ENCODE measurements at places on chromosomes 3 and 15. TPM values are rescaled to one million over a fixed set of nuclear protein-coding genes. Genes with fewer than 3 reads are reported as not detected.

The SEC11A gene
- total RNA-seq = 89.3 TPM

The AMIGO3 gene
- 2.1 TPM for total RNA-seq

GRCh38 chr15:33443708-33444107 is 132.9 kb downstream of the RYR3 start:
- H3K36me3 ChIP-seq = no peaks in the 10 kb centered on the region
- no peak overlapping the region for H3K27ac ChIP-seq
- no peak overlapping the region for H3K4me3 ChIP-seq
- no peaks in the 10 kb centered on the region for H3K4me1 ChIP-seq

- H3K4me1 ChIP-seq = peaks cover 25% of the 10 kb centered on the region
- H3K36me3 ChIP-seq = no peaks in the 10 kb centered on the region
- no peak overlapping the region for H3K4me3 ChIP-seq
- DNase-seq = no peak
- no peak overlapping the region for H3K27ac ChIP-seq
These were observed 2.7 kb downstream of the TYRO3 start for GRCh38 chr15:41561777-41562145.

GRCh38 chr15:34665498-34666116 is 82.2 kb upstream of the GOLGA8B start:
- no peaks in the 10 kb centered on the region for H3K4me1 ChIP-seq
- no peak overlapping the region for H3K4me3 ChIP-seq
- DNase-seq = no peak
- H3K27ac ChIP-seq = no peak overlapping the region

The CFAP44 gene
- 14.8 TPM for total RNA-seq

DNA sequence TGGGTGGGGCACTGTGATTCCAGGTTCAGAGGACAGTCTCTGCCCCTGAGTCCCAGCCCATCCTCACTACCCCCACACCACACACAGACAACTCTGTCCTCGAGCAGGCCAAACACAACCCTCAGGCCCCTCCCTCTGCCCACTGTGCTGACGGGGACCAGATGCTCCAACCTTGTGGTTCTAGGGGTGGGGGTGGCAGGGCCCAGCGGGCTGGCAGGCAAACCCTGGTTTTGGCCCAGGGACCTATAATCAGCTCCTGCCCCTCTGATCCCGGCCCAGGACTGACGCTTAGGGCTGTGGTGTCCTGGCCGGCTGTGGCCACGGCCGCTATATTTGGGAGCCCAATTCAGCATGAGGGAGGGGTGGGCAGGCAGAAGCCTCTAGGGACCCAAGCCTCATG is 5.0 kb upstream of the MYL3 start:
- no peaks in the 10 kb centered on the region for H3K27me3 ChIP-seq
- no peaks in the 10 kb centered on the region for H3K36me3 ChIP-seq
- peaks cover 17% of the 10 kb centered on the region for H3K4me1 ChIP-seq
- peak overlapping the region; percentile 19 for H3K27ac ChIP-seq
- DNase-seq = no peak
- H3K4me3 ChIP-seq = no peak overlapping the region

The COL6A5 gene
- not detected for total RNA-seq

The STXBP5L gene
- 0.78 TPM for total RNA-seq

- no peaks in the 10 kb centered on the region for H3K36me3 ChIP-seq
- H3K27me3 ChIP-seq = no peaks in the 10 kb centered on the region
- no peak overlapping the region for H3K27ac ChIP-seq
- H3K4me1 ChIP-seq = no peaks in the 10 kb centered on the region
- DNase-seq = no peak
These were observed 228.4 kb downstream of the MAGI1 start for GRCh38 chr3:65810302-65810701.

DNA sequence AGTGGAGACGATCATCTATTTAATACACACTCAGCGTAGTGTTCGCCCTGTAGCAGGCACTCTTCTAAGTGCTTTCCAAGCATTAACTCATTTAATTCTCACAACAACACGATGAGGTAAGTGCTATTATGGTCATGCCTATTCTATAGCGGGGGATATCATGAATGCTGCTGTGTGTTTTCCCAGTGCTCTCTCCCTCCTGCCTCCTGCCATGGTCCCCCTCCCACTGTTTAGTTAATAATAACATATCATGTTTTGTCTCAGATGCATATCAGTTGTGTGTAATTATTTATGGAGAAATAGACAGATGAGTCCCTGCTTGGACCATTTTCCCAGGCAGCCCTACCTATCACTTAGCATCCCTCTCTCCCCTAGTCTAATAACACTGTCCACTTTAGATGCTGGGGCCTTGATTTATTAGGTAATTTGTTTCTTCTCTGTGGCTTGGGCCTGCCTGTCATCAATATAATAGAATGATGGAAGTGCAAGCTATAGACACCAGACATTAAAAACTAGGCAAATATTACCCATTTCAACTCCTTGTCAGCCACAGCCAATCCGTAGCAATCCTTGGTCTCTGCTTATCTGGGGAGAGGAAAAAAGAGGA is 122.9 kb upstream of the TLE3 start:
- no peak overlapping the region for H3K4me3 ChIP-seq
- H3K36me3 ChIP-seq = no peaks in the 10 kb centered on the region
- H3K27me3 ChIP-seq = no peaks in the 10 kb centered on the region

The PLA2G4D gene
- total RNA-seq = not detected

DNA sequence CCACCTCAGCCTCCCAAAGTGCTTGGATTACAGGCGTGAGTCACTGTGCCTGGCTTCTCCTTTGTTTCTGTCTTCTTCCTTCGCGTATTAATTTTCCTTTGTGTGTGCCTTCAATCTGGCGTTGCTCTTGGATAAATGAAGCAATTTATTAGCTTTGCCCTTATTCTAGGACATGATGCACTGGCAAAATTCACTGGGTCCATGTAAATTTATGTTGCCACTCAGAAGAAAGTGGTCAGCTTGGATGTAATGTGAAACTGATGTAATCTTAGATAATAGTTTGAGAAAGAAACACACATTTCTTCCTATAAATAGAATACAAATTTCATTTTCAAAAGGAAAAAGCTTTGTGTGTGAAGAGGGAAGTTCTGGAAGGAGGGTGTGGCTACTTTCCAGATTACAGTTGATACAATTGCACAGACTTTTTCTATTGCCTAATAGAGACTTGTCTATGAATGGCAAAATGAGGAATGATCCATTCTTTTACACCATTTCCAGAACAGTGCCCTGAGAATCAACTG is 23.3 kb upstream of the ATP1B3 start:
- H3K36me3 ChIP-seq = no peaks in the 10 kb centered on the region
- peak overlapping the region; percentile 21 for H3K27ac ChIP-seq
- H3K27me3 ChIP-seq = no peaks in the 10 kb centered on the region

DNA sequence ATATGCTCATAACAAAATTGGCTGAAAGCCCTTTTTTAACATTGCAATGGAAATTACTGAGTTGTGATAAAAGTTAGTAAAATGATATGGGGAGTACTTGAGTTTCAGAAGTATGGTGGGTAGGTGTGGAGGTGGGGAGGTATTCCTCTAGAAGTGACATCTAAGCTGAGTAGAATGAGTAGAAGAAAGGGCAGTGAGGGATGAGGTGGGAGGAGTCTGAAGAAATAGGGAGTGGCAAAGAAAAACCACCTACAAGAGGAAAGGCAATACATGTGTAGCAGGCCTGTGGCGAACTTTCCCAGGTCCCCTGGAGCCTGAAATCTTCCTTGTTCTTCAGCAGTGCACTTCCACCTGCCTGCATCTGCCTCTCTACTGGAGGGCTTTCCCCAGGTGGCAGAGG is 52.8 kb upstream of the DIPK2A start:
- H3K27ac ChIP-seq = no peak overlapping the region
- no peaks in the 10 kb centered on the region for H3K36me3 ChIP-seq
- H3K27me3 ChIP-seq = no peaks in the 10 kb centered on the region
- H3K4me3 ChIP-seq = no peak overlapping the region
- H3K4me1 ChIP-seq = no peaks in the 10 kb centered on the region

DNA sequence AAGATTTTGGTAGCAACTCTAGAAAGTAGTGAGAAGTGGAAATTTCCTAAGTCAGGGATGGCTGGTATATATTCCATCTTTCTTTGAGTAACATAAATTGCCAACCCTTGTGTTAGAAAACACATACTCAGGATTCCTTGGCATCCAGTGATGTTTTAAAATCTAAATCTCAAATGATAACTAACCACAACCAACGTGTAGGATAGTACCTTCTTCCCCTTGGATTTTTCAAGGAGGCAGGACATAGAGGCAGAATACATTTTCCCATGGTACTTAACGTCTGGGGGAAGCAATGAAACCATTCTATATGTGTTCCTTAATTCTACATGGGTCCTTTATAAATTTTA is 93.4 kb downstream of the WDR76 start:
- no peaks in the 10 kb centered on the region for H3K27me3 ChIP-seq
- no peak overlapping the region for H3K4me3 ChIP-seq
- no peak overlapping the region for H3K27ac ChIP-seq
- no peak for DNase-seq
- H3K36me3 ChIP-seq = no peaks in the 10 kb centered on the region
- no peaks in the 10 kb centered on the region for H3K4me1 ChIP-seq

Measured in body of pancreas (tissue), 4 donors.